ENCODE measurements at places on chromosomes 13 and 19.

DNA sequence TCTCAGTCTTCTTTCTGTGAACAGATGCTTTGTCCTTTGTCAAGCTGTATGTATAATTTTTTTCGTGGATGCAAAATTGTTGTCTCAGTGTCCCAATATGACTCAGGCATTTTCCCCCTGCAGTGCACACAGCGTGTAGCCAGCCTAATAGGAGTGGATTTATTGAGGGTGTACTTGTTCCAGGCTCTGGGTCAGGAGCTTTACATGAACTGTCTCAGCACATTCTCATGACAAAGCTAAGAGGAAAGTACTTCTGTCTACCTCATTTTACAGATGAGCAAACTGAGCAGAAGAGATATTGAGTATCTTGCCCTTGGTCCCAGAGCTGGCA, 50.8 kb downstream of the STK24 start:
- no peak for DNase-seq

- DNase-seq, result no peak
Measured at GRCh38 chr13:101951114-101951513, 450.7 kb downstream of the FGF14 start.

GRCh38 chr19:39057615-39058014, 25.3 kb upstream of the FBXO27 start:
- DNase-seq, result no peak

- peak; percentile 78 for DNase-seq
Measured at GRCh38 chr19:36973021-36973843, 57.1 kb downstream of the ZNF568 start.

DNA sequence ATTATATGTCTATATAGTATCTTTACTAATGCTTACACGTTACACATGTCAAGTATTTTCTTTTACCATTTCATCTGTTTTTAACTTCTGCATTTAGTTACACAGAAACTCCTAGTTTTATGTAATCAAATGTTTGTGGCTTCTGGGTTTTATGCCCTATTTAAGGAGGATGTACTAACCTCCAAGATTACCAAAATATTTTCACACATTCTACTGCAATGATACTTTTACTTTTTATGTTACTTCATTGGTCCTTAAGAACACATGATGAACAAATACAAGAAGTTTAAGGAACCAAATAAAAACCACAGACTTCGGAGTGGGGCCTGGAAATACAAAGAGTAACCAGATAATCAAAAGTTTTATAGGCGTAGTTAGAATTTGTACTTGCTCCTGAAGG, 37.2 kb downstream of the ZC3H13 start:
- DNase-seq, result no peak

DNA sequence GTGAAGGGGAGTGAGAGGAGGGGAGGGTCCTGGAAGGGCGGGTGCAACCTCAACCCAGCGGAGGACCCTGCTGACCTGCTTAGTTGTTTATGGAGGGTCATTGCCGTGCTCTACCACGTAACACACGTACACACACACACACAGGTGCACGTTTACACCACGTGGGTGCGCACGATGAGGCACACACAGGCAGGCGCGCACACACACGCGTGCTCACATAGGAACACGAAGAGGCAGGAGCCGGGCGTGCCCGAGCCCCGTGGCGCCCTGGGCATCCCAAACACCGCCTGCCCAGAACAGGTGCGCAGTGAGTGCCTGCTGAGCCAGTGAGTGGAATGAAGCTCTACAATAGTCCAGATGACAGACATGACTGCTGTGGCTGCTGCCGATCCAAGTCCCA, 11.2 kb upstream of the MADCAM1 start:
- no peak for DNase-seq

GRCh38 chr19:2032296-2032941, 16.9 kb upstream of the BTBD2 start:
- peak; percentile 86 for DNase-seq

GRCh38 chr13:99178636-99179035, 22.0 kb upstream of the UBAC2 start:
- DNase-seq, result no peak

DNA sequence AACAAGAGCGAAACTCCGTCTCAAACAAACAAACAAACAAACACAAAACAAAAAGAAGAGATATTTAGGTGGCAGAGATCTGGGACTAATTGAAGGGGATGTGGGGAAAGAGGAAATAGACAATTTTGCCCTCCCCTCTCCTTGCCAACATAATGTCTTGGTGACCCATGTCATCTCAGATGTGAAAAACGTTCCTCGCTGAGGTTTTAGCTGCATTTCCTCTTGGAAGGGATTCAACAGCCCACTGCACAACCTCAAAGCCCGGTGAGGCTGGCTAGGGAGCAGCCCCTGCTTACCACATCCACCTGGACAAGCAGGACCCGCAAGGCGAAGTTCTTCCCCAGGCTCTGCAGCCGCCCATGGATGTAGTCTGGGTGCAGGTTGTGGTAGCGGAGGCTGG, 4.9 kb downstream of the ERCC1 start:
- DNase-seq, result no peak

DNA sequence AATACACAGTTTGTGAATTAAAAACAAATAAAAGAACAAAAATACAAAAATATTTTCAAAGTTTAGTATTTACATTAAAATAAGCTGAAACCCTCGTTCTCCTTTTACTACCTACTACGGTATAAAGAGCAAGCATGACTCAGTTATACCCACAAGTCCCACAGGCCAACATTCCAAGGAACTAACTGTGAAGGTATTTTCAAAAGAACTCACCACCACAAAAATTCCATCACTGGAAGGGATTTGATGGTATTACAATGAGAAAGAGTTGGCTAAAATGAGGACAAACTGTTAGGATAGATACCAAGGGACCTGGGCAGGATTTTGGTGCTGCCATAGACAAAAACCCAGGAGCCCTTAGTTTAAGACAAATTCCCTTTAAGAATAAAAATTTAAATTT, 122.7 kb downstream of the TBC1D4 start:
- peak; percentile 70 for DNase-seq

GRCh38 chr13:52793515-52794061, 54.0 kb upstream of the CNMD start:
- no peak for DNase-seq

DNA sequence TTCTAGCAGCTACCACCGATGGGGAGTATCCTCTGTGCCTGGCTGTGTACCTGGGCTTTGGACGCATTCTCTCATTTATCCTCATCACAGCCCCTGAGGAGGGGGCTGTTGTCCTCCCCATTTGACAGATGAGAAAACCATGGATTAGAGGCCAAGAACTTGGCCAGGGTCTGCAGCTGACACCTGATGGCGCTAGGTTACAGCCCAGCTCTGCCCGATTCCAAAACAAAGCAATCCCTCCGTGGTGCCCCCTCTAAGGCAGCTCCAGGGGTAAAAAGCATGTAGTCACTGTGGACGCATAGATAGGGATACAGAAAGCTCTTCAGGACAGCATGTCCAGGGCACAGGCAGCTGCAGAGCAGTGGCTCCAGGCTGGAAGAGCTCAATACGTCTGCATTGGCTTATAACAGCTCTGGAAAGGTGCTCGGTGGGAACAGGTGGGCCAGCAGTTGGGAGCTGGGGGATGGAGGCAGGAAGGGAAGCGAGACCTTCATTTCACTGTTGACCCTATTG, 35.4 kb upstream of the UQCRFS1 start:
- no peak for DNase-seq

- no peak for DNase-seq
Measured at GRCh38 chr19:56955637-56956216, 115.2 kb upstream of the PEG3 start.

GRCh38 chr13:25766576-25766975, 285.2 kb downstream of the SHISA2 start:
- DNase-seq, result no peak

DNA sequence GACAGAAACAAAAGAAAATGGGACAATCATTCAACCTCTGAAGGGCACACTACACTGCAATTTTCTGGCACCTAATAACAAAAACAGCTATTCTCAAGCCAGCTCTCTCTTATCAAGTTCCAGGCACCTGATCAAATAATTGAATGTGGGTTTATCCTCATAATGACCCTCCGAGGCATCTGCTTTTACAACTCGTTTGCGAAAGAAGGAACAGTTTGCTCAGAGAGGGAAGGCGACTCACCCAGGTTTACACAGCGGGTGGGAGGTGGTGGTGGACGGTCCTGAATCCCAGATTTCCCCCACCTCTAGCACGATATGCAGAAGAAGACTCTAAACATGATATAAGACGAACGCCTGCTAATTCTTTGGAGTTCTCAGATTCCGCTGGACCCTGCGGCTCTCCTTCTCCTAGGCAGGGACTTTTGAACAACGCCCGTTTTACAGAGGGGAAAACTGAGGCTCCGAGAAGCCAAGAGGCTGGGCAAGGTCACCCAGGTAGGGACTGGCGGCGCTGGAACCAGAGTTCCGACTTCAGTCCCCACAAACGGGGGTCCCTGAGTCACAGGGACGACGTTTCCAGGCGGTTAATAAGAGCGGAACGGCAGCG, 641 bp downstream of the SGTA start:
- DNase-seq, result no peak

- no peak for DNase-seq
Measured at GRCh38 chr13:40206241-40207000, 460.0 kb downstream of the FOXO1 start.

GRCh38 chr13:105247830-105248229, 1287.6 kb downstream of the EFNB2 start:
- DNase-seq, result no peak

GRCh38 chr13:87426742-87427141, 244.4 kb upstream of the SLITRK5 start:
- no peak for DNase-seq

DNA sequence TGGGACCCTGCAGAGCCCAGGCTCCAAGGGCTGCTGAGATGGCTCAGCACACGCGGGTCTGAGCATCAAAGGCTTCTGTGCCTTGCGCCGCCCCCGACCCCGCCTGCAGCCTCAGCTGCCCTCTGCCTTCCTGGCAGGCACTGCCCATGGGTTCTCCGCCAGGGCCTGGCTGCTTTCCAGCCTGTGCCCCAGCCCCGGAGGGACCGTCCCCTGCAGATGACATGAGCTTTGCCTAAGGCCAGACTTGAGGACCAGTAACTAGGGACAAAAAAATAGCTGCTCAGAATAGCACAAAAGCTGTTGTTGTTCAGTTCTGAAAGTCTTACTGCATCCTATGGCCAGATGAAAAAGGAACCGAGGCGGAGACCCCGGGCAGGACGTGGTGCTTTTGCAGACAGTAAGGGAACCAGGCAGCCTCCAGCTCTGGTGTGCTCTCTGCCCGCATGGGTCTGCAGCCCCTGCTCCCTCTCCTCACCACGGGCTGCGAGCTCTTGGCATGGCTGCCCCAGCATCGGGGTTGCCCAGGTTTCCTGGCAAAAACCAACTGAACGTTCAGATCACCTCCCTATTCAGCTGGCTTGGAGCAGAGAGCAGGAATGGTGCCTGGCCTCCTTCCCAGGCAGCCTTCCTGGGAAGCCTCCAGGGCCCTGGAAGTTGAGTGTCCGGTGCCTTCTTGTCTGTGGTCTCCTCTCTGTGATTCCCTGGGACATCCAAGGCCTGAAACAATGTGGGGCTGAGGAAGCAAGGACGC, 12.5 kb upstream of the CFAP97D2 start:
- no peak for DNase-seq

- peak; percentile 76 for DNase-seq
Measured at GRCh38 chr13:94249512-94249911, 230.0 kb downstream of the DCT start.

DNA sequence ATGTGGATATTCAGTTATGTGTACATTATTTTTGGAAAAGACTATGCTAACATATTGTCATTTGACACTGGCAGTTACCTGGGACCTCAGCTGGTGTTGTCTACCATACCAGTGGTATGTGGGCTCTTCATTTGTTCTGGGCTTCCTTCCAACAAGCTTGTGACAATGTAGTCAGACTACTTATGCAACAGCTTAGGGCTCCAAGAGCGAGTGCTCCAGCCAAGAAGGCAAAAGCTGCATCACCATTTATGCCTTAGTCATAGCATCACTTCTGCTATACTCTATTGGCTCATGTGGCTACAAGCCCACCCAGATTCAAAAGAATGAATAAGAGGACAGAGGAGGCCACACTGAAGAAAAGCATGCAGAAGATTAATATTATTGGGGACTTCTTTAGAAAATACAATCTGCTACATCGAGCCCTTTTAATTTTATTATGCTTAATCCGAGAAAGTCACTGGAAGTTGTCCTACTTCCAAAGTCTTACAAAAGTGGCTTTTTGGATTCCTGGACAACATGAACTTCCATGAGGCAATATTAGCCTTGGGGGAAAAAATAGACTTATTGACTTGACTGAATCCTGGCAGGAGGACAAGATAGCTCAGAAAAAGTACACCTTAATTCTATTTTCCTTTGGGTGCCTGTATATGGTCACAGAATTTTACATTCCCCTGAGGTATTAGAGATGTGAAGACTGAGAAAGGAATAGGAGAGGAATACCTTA, 529.4 kb upstream of the HTR2A start:
- DNase-seq, result no peak

GRCh38 chr19:2375353-2376121, 15.5 kb downstream of the TMPRSS9 start:
- no peak for DNase-seq

DNA sequence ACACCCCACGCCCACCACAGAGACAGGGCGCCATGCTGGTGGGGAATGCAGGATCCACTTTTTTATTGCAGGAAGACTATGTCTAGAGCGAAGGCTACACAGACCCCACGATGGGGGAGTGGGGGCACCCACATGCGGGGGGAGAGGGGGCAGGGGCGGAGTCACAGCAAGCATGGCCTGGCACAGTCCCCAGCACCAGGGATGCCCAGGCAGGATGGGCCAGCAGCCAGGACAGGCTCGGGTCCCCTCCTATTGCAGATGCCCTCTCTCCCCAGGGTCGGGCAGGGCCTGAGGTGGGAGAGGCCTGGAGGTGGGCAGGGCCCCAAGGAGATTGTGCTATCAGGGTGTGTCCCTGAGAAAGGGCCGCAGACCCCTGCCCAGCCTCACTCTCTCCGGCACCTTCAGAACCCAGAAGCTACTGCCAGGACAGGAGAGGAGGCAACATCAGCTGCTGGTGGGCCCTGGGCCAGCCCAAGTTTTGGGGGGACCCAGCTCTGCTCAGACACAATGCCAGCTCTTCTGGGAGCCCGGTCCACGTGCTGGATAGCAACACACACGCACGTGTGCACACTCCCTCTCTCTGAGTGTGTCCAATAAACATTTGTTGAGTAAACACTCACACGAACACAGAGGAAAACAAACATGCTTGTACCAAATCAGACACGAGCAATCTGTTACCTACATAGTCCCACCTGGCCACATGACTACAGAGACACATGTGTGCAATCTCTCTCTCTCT, 6.5 kb downstream of the DIRAS1 start:
- no peak for DNase-seq

GRCh38 chr13:77896536-77896935, 22.1 kb downstream of the EDNRB start:
- DNase-seq, result no peak

GRCh38 chr19:45255611-45256157, 4.6 kb downstream of the MARK4 start:
- DNase-seq, result no peak
